ENCODE measurements at places on chromosomes 5 and 9. TPM values are rescaled to one million over a fixed set of nuclear protein-coding genes. Genes with fewer than 3 reads are reported as not detected.

The ATOSB gene
- 1.8 TPM for total RNA-seq

The DEPDC1B gene
- 2.4 TPM for total RNA-seq

The ADCY2 gene
- total RNA-seq, result 0.08 TPM

The SPATA31D1 gene
- not detected for total RNA-seq

Data from activated T-cell treated with anti-CD3 and anti-CD28 coated beads, Interleukin-2, amount 50 U/mL, for 4 hours (primary cell).